ENCODE measurements at places on chromosomes 4 and X. TPM values are rescaled to one million over a fixed set of nuclear protein-coding genes. Genes with fewer than 3 reads are reported as not detected.

TSPAN7 gene
- total RNA-seq, result 32.0 TPM

SHROOM2 gene
- total RNA-seq, result 0.58 TPM

ARL9 gene
- not detected for total RNA-seq

GRCh38 chr4:9904976-9905587, 116.2 kb downstream of the SLC2A9 start:
- no peak for DNase-seq

- DNase-seq, result no peak
Observed at GRCh38 chr4:5238173-5238572, 186.9 kb downstream of the STK32B start.

- no peak for DNase-seq
Observed at GRCh38 chr4:108385076-108385475, 216.3 kb upstream of the LEF1 start.

DNA sequence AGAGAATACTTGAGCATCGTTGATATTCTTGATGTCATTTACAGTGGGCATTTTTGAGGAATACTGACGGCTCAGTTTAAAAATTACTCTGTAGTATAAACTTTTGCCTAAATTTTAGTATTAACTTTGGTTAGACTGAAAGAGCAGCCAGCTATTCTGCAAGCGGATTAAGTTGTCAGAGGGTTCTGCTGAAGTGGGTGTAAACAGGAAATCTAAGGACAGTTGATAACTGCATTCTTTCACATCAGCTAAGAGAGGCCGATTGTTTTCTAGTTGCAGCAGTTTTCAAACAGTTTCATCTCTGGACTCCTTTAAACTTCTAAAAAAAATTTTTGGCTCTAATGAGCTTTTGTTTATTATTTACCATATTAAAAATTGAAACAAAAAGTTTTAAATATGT, 149.6 kb downstream of the RAPGEF2 start:
- DNase-seq, result no peak

- no peak for DNase-seq
Observed at GRCh38 chr4:101153653-101154052, 193.7 kb downstream of the PPP3CA start.

DNA sequence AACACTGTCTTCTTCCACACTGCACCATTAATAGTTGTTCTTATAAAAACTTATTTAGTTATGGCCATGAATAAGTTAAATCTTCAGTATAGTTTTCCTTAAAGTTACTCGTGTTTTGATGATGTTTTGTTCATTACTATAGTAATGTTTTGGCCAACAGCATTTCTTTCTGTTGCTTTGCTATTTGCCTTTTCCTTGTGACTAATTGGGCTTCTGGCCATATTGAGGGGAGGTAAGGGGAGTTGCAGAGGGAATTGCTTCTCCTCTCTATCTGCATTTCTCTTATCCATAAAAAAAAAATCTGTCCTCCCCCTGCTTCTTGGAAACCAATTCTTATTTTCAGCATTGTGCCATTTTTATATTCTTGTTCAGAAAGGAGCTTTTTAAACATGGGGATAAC, 42.7 kb upstream of the ZCCHC12 start:
- no peak for DNase-seq

DNA sequence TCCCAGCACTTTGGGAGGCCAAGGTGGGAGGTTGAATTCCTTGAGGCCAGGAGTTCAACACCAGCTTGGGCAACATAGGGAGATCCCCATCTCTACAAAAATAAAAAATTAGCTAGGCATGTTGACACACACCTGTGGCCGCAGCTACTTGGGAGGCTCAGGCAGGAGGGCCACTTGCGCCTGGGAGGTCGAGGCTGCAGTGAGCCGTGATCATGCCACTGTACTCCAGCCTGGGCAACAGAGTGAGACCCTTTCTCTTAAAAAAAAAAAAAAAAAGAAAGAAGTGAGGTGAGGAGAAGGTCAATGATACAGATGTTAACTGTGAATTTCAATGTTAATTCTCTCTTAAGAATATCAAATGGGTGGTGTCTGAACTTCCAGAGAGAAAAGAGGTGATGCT, 15.1 kb upstream of the AP1S2 start:
- DNase-seq, result no peak

DNA sequence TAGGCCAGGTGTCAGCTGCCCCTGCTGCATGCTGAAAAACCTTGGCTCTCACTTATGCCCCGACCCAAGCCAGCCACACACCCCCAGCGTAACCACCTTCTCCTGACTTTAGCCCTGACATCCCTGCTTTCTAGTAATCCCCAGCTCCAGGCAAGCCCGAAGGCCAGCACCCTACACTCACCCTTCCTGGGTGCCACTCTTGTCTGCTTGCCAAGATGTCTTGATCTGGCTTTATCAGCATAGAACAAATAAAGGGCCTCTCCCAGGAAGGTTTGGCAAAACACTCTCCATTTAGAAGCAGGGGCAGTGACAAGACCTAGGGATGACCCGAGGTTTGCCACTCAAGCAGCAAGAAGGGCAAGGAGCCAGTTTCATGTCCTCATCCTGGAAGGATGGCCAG, 6.8 kb upstream of the MAP9 start:
- no peak for DNase-seq

DNA sequence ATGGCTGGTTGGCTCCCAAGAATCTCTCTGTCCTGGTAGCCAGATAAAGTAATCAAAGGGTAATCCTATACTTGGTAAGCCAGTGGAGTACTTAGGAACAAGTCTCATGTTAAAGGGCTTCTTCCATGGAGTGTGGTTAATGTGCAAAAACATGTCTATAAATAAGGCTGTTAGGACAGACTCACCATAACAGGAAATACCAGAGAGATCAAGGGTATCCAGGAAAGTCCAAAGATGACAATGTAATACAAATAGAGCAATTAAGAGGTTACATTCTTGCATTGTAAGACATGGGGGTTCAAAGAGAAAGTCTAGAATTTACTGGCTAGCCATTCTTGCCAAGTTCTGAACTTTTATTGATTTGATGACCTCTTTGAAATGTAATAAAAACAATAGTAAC, 61.9 kb upstream of the ZCCHC13 start:
- DNase-seq, result no peak

DNA sequence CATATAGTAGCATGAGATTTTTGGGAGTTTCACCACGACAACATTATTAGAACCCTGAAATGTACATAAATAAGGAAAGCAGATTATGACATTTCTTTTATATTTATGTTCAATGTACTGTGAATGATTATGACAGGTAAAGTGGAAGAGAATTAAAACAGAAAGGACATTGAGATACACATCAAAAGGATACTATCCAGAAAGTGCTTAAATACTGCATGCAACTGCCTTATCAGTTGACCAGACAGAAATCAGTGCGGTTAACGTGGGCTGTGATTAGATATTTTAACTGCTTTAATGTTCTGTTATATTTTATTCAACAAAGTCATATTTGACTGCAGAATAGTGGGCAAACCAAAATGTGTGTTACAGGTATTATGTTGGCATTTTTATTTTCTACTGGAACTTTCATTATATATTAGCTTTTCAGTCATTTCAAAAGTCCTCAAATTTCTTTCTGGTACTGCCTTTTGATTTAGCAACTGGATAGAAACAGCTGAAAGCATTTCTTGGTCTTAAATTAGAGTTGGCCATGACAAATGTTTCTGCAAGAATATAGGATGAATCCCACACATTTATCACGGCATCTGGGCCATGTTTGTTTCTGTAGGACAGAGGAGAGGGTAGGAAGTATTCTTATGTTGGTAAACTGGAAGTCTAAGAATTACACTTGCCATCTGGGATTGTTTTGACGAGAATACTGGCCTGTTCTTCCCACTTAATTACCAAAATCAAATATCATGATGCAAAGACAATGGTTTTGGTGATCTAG, 255.2 kb downstream of the SLC39A8 start:
- no peak for DNase-seq

DNA sequence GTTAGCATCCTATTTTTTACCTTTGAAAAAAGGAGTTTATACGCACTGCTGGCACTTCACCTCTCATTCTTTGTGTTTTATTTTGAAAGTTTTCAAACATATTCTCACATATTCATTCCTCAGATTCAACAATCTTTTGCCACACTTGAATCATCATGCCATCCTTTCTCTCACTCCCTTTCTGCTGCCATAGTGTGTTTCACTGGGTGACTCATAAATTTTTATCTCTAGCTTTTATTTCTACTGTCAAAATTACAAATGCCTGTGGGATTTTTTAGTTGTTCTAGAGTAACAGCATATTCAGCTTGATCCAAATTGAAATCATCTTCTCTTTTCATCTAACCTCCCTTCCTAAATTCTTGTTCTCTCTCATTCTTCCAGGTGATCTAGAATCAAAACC, 28.0 kb downstream of the MFSD8 start:
- no peak for DNase-seq

DNA sequence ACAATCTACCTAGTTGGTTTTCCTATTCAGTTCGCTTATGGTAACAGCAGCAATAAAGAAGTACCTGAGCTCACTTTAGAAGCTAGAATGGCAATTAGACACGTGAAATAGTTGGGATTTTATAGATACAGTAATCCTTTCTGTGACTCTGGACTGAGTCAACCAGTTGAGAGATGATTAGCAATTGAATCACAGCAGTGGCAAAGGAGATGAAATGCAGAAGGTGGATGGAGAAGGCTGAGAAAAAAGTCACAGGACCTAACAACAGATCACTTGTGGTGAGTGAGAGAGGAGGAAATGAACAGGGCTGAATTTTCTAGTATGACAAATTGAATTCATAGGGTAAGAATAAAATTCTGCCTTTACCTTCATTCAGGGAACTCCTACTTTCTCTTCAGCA, 197.1 kb upstream of the MAGEB18 start:
- no peak for DNase-seq

- DNase-seq, result no peak
Observed at GRCh38 chrX:32141841-32142240, 1069.5 kb downstream of the DMD start.

DNA sequence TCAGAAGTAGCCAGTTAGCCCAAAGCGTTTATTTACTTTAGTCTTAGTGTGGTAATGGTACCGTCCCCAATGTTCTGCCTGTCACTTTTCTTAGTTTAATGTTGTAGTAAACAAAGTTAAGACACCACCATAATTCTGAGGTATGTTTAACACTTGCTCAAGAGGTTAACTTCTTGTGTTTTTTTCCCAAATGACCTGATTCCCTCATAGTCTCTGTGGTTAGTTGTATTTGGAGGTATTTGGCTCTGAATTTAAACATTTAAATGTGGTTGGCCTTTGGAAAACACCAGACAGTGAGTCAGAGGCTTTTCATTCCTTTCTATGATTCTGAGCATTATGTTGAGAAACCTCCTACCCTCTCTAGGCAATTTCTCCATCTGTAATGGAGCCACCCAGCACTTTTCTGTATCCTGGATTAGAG, 47.9 kb downstream of the CXCL1 start:
- no peak for DNase-seq

DNA sequence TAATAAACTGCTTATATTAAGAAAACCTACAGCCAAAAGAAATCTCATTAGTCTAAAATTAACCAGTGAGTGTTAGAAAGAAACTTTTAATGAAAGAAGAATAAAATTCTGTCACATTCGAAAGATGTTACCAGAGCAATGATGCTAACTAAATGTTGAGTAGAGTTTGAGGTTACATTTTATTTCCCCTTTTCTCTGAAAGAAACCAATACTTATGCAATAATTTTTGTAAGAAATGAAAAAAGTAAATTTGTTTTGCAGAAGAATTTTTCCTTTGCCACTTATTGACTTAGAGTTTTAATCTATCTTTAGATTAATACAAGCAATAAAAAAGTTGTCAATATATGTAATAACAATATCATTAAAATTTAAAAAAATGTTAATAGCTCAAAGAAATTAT, 574.0 kb upstream of the GALNTL6 start:
- DNase-seq, result no peak

Measured in mesenteric fat pad (tissue), 1 donor.